ENCODE measurements at places on chromosomes 7 and 10.

DNA sequence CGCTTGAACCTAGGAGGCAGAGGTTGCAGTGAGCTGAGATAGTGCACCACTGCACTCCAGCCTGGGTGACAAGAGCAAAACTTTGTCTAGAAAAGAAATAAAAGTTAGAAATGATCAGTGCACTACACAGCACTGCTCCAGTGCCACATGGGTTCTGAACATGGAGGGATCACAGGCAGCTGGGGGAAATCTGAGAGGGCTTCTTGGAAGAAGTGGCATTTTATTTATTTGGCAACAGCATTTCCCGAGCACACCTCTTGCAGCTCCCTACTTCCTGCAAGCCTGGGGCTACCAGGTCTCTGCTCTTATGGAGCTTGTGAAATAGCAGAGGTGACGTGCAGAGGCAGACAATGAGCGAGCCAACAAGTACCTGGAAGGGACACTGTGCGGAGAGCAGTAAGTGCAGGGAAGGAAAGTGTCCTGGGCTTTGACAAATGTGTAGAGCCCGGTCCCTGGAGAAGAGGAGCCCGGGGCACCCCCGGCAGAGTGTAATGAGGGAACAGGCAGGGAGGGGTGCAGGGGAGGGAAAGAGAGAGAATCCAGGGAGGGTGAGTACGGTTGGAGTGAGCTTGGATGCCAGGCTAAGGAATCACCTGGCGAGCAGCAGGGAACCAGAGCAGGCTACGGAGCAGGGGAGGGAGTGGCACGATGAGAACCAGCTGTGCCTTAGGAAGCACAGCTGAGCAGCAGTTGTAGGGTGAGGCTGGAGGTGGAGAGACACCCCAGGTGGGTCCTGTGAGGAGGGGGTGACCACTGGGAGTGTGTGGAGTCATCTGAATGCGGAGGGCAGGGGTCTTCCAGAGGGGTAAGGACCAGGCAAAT is 104.6 kb upstream of the CTBP2 start:
- DNase-seq = no peak

GRCh38 chr7:64753032-64753431 is 41.2 kb upstream of the ZNF138 start:
- DNase-seq = no peak

- DNase-seq = no peak
These were observed 3.1 kb upstream of the ABCC2 start for GRCh38 chr10:99779335-99779734.

GRCh38 chr7:128166603-128167041 is 74.5 kb upstream of the LEP start:
- no peak for DNase-seq

- no peak for DNase-seq
These were observed 23.6 kb downstream of the MCM10 start for GRCh38 chr10:13184730-13185514.

GRCh38 chr10:132388891-132389432 is 8.0 kb upstream of the PWWP2B start:
- no peak for DNase-seq

All from stimulated activated CD8-positive, alpha-beta memory T cell treated with anti-CD3 and anti-CD28 coated beads, Interleukin-15, amount 100 ng/mL, for 24 hours (primary cell).